ENCODE measurements at places on chromosomes 16 and 17.
A peak's percentile ranks its signal among the peaks of the same experiment; 100 is the strongest.

DNA sequence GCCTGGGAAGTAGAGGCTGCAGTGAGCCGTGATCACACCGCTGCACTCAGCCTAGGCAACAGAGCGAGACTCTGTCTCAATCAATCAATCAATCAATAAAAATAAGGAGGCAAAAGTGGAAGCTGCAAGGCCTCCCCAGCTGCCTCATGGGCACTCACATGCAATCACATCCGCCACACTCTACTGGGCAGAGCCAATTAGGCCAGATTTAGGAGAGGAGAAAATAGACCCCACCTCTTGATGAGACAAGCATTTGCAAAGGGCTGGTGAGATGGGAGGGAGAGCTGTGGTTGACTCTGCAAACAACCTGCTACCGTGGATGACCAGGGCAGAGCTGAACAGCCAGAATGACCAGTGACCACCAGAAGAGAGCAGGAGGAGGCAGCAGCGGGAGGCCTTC, 14.7 kb upstream of the GSG1L start:
- no peak for DNase-seq

DNA sequence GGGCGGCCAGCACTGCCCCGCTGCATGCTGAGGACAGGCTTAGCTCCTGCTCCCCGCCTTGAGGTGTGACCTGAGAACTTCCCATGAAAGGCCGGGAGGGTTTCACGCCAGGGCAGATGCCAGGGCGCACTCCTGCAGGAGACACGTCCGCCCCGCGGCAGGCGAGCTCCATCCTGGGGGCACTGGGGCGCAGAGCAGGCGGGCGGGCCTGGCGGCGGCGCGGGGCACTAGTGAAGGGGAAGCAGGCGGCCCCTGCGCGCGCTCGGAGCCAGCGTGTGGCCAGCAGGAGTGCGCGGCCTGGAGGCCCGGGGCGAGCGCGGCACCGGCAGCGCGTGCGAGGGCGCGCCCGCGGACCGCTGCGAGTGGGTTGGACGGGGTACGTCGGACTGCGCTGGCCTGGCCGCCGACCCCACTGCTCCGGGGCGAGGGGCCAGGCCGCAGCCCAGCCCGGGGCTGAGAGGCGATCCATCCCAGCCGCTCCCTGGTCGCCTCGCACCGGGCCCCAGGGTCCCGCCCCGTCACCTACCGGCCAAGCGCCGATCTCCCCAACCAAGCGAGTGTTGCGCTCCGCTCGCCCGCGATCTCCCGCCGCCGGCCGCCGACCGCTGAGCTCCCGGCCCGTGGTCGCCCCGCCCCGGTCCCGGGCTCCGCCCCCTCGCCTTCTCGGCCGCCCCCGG, at the start of gene MAP3K14:
TSS of gene MAP3K14 (minus strand) at position 587 of the 677 bp plus-strand sequence. CDS start 26,275 bp downstream, outside the sequence.
- peak; percentile 53 for DNase-seq

DNA sequence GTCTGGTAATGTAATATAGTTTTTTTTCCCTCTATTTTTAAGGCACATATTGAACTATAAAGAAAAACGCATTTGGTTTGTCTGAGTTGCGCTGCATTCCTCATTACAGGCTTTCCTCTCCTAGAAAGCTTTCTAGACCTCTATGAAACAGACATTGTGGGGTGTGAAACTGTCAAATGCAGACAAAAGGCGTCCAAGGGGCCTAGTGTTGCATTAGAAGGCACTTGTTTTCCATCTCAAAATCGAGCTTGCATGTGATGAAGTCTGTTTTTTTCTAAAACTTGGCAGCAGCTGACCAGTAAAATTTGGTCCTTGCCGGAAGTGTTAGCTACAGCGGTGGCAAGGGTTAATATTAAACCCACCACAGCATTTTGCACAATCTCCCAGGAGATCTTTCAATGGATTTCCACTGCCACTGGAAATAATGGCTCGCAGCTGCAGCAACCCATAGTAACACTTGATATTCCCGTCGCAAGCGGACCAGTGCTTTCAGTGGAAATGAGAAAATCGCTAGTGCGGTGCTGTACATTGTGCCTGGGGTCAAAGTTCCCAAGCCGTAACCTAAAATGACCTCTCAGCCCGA, 602.6 kb downstream of the KCNJ2 start:
- DNase-seq = no peak

GRCh38 chr17:58932956-58933355, 173.7 kb downstream of the TRIM37 start:
- no peak for DNase-seq

- DNase-seq = no peak
Observed at GRCh38 chr16:10408824-10409381, 23.0 kb downstream of the ATF7IP2 start.

DNA sequence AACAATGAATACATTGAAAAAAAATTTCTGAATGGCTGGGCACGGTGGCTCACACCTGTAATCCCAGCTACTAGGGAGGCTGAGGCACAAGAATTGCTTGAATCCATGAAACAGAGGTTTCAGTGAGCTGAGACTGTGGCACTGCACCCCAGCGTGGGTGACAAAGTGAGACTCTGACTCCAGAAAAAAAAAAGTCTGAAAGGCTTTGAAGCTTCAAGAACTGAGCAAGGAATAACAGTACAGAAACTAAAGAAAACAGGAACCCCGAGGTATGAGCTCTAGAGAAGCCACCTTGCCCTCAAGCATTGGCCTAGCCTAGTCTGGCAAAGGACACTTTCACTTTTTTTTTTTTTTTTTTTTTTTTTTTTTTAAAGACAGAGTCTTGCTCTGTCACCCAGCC, 45.0 kb downstream of the TEX2 start:
- no peak for DNase-seq

GRCh38 chr17:39165178-39165840, 652 bp downstream of the ARL5C start:
- DNase-seq = no peak

DNA sequence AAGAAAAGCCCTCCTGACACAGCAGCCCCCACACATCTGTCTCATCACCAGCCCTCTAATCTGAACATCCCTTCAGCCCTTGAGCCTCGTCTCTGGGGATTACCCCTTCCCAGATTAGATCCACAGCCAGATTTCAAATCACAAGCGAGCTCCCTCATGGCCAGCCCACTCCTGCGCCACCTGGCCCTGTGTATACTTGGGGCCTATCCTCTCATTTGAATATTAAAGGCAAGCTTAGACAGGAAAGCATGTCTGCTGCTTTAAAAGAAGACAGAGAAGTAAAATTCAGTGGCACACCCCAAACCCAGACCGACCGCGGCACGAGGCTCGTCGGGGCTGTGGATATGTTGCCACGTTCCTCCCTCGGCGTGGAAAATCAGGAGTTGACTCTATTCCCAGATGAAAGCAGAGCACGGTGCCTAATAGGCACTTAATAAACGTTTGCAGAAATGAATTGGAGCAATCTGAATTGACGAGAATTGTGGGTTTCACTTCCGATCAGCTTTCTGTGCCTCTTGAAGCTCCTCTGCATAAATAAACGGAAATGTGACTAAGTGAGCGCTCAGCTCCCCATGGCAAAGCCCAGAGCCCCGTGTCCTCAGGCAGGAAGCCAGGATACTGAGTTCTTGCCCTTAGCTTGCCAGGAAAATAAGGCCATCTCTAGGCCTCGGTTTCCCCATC, 108.0 kb downstream of the CCDC182 start:
- DNase-seq = no peak

DNA sequence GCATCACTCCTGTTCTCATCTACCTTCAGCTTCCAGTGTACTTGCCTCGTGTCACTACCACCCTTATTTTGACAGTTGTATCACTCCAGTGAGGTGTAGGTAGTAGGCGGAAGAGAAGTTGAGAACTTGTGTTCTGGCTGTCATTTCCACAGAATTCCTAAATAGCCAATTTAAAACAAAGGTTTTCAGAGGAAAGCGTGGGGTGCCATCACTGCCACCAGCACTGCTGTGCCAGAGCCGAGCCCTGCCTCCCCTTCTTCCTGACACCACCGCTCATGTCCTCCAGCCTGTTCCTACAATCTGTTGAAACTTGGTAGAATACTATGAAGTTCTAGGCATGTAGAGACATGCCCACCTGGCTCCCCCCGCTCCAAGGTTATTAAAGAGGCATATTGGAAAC, 215.8 kb downstream of the TANC2 start:
- no peak for DNase-seq

DNA sequence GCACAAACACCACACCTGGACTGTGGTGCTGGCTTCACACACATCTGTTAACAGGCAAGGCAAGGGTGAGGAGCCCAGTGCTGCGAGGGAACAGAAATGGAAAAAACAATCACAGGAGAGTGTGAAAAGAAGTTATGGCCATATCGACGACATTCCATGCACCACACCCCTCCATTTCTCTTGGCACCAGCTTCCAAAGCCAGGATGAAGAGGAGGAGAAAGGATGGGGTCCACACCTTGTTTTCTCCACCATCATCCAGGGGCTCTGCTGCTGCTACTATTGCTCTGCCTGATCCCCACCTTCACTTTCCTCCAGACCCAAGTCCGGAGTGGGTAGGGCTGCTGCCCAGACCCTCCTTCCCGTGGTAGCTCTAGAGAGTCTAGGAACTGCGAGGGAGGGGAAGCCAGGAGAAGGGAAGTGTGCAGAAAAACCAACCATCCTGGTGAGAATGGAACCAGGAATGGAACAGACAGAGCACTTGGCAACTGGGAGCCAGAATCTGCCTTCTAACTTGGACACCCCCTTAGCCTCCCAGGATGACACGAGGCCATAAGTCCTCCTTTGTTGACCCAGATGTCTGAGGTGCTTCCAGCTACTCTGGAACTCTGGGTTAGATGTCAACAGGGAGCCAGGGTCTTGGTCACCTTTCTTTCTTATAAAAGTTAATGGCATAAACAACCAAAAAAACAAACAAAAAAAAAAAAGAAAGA, 1.2 kb upstream of the PROCA1 start:
- DNase-seq = no peak

DNA sequence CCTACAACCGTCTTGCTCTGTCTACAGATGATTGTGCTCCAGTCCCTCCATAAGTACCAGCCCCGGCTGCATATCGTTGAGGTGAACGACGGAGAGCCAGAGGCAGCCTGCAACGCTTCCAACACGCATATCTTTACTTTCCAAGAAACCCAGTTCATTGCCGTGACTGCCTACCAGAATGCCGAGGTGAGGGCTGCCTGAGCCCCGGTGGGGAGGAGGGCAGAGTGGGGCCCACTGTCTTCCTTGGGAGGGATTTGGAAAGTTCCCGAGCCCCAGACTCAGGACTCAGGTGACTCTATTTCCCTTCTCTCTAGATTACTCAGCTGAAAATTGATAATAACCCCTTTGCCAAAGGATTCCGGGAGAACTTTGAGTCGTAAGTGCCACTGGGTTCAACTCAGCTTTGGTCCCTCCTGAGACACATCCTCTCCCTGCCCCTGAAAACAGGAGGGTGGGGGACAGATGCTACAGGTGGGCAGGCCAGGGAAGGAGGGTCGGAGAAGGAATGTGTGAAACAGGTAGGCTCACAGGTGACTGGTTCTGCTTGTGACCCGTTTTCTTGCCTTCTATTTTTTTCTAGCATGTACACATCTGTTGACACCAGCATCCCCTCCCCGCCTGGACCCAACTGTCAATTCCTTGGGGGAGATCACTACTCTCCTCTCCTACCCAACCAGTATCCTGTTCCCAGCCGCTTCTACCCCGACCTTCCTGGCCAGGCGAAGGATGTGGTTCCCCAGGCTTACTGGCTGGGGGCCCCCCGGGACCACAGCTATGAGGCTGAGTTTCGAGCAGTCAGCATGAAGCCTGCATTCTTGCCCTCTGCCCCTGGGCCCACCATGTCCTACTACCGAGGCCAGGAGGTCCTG, 11.4 kb downstream of the TBX21 start:
- no peak for DNase-seq

DNA sequence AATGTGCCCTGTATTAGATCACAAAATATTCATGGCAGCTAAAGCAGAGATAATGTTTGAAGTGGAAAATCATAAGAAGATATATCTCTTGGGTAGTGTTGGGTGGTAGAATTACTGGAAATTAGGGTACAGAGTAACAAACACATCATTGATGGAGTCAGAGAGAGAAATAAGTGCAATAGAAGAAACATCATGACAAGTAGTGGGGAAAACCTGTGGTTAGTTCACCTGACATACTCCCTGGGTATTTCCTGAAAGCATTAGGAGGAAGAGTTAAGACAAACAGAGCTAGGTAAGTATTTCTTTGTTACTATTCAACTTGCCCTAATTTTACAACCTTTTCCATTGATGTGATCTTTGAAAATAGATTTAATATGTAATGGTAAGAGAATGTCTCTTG, 691.9 kb upstream of the SOX9 start:
- DNase-seq = no peak

DNA sequence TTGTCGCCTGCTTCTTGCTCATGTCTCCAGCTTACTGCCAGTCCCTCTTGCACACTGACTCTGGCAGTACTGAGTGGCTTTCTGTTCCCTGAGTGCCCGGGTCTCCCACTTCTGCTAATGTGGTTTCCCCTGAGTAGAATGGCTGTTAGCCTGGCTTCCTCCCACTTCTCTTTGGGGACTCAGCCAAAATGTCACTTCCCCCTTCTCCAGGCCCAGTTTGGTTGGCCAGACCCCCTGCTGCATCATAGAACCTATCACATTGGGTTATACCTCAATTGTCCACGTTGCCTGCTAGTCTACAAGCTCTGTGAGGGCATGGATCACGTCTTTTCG, 304.4 kb downstream of the HS3ST3B1 start:
- no peak for DNase-seq

- no peak for DNase-seq
Observed at GRCh38 chr16:83923581-83924365, 24.9 kb downstream of the MLYCD start.

- DNase-seq = no peak
Observed at GRCh38 chr17:81884520-81884919, 6.9 kb downstream of the ALYREF start.

DNA sequence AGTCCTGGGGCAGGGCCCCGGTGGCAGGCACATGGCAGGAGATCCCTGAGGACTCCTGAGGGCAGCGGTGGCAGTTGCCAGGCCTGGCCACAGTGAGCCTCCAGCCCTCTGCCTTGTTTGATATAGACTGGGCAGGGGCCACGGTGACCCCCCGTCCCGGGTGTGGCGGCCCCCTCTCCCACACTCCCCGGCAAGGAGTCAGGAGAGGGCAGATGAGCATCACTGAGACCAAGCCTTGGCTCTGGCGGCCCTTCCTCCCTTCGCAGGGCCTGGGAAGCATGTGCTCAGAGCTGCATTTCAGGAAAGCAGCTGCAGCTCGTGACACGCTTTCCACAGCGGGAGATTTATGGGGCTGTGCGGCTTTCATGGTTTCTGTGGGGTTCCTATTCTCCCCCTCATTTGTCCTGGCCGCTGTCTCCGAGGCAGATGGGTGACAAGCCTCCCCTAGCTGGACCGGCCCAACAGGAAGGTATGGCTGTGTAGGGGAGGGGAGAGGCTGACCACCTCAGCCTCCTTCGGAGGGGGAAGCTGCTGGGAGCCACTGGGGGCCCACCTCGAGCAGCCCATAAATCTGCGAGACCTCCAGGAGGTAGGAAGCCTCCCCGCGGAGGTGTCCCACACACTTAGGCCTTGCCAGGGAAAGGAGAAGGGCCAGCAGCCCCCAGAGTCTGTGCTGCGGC, 211.4 kb downstream of the NTN1 start:
- no peak for DNase-seq

DNA sequence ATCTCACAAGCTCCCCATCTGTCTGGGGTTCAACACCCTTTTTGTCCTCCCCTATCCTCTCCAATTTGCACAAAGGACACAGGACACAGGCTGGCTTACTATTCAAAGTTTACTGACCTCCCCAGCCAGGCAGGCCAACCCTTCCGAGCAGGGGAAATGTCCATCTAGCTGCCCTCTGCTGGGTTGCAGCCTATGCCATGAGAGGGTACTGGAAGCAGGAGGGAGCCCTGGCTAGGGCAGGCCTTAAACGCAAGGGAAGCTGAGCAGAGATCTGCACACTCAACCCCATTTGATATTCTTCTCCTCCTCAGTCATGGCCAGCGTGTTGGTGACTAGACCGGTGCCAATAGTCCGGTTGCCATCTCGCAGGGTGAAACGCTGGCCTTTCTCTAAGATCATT, 3.5 kb downstream of the TUFM start:
- DNase-seq = no peak

GRCh38 chr16:68713361-68713760, 23.7 kb upstream of the CDH1 start:
- no peak for DNase-seq

Data from GM12892 (cell line).